ENCODE measurements at places on chromosomes 4 and X.
A peak's percentile ranks its signal among the peaks of the same experiment; 100 is the strongest.

- DNase-seq: no peak
Measured at GRCh38 chr4:38491854-38492478, 172.0 kb upstream of the KLF3 start.

DNA sequence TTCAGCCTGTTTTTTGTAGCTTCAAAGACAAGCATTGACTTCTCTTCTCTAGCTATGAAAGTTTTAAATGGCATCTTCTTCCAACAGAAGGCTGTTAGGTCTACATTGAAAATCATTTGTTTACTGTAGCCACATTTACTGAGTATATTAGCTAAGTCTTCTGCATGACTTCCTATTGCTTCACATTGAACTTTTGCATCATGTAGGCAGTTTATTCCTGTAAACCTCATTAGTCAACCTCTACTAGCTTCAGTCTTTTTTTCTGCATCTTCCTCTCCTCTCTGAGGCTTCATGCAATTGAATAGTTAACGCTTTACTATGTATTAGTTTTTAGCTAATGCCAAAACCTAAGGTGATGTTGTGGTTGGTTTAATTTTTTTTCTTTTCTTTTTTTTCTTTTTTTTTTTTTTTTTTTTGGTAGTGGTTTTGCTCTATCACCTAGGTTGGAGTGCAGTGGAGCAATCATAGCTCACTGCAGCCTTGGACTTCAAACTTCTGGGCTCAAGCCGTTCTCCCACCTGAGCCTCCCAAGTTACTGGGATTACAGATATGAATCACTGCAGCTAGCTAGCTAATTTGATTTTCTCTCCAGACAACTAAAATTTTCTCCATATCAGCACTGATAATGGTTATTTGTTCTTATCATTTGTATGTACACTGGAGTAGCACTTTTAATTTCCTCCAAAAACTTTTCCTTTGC is 3.4 kb downstream of the UGT2A3 start:
- DNase-seq: no peak

GRCh38 chr4:98728433-98728832 is 70.0 kb upstream of the TSPAN5 start:
- DNase-seq: peak; percentile 3

DNA sequence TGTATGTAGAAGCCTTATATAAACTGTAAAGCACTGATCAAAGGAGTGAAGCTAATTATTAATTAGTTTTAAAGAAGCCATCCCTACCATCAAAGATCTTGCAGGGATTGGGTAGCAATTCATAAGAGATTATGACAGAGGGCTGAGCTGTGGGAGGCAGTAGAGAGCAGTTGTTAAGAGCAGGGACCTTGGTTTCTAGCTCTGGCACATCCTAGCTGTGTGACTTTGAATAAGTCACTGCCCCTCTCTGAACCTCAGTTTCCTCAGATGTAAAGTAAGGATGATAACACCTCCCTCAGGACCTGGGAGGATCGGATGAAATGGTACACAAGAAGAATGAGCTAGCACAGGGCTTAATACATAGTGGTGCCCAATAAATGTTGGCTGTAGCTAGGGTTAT is 45.4 kb downstream of the APLN start:
- DNase-seq: no peak

GRCh38 chrX:153477901-153478300 is 7.5 kb upstream of the HAUS7 start:
- DNase-seq: no peak

DNA sequence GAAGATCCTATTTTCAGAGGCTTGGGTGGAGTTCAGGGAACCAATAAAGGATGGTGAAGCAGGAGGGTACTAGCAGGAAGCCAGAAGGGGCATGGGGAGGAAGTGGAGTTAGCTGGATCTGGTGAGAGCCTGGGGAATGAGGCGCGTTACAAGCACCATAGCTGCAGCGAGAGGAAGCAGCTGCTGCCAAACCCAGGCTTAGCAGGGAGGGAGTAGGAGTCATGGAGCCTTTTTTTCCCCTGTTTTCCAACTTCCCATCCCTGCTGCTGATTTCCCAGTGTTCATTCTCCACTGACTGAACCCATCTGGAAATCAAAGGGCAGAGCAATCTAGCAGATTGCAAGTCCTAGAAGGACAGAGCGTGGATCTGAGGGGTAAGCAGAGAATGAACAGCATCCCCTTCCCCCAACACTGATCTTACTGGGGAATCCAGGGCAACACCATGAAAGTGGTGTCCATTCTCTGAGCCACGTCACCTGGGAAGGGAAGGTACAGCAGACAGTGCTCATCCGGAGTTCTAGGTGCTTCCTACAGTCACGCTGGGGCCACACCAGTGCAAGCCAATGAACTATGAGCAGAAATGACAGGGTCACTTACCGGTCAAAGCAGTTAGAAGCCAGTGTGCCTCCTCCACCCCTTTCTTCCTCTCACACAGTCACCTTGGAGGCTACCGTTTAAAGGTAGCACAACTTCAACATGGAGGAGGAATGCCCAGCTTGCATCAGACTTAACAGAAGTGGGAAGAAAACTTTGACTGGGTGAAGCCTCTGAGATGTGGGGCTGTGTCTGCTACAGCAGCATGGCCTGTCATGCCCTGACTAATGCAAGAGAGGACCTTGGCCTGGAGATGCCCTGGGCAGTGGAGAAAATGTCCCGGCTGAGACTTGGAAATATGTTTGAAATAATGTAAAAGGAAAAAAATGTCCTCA is 36.7 kb downstream of the SMIM20 start:
- DNase-seq: no peak

GRCh38 chr4:149738156-149738555 is 77.5 kb downstream of the IQCM start:
- no peak for DNase-seq

- no peak for DNase-seq
Measured at GRCh38 chr4:33780952-33781791, 2463.1 kb downstream of the ARAP2 start.

DNA sequence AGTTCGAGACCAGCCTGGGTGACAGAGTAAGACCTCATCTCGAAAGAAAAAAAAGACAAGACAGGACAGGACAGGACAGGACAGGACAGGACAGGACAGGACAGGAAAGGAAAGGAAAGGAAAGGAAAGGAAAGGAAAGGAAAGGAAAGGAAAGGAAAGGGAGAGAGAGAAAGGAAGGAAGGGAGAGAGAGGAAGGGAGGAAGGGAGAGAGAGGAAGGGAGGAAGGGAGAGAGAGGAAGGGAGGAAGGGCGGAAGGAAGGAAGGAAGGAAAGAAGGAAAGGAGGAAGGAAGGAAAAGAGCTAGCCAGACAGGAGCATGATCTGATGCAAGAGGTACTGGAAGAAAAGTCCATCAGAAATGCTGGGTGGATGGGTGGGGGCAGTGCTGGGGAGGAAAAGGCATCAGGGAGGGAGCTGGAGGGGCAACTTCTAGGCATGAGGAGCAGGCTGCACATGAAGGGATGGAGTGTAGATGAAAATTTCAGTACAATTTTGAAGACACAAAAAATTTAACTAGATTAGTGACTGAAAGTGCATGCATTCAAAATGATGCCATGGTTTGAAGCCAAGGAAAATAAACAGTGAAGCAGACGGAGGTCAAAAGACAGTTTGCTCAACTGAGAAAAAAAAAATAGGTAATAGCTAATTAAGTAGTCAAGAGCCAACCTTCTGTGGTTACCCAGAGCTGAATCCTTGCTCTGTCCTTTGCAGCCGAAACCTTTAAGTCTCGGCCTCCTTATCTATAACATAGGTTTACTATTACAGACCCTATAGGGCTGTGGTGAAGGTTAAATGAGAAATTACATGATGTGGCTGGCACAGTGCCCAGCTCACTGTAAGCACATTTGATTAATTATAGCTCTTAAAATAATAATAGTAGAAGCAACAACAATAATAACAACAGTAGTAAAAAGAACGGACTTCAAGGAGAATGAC is 59.9 kb downstream of the ZNF827 start:
- DNase-seq: no peak

DNA sequence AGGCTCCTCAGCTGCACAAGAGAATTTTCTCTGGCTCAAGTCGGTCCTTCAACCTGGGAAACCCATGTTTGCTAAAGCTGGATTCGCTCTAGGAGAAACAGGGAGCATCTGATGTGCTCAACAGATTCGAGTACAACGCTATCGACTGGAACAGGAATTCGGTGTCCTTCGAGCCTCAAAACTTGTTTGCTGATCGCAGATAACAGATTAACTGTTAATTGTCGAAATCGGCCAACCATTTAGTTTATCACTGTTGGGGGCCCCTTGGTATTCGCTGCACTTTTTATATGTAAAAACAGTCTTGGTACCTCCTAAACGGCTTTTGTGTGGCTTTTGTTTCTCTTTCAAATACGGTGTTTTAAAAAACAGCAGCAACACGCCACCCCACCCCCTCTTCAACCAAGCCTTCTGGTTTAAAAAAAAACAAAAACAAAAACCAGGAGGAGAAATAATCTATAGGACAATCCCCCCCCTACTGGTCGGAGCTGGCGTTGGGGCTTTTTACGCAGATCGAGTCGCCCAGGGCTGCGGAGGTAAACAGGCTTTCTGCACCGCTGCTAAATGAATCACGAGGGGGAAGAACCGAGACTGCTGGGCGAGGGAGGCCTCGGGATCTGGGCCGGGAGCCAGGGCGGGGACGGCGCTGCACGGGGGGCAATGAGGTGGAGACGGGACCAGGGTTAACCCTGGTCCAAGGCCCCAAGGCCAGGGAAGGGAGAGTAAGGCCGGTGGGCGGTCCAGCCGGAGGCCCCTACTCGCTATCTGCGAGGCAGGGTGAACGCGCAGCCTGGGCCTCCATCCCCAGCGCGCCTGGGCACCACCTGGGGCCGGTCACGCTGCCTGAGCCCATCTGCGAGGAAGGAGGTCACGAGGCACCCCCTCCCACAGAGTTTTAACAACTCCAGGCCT is 71.7 kb upstream of the BCOR start:
- peak; percentile 72 for DNase-seq

- DNase-seq: no peak
Measured at GRCh38 chr4:8303081-8303480, 33.5 kb downstream of the HTRA3 start.

DNA sequence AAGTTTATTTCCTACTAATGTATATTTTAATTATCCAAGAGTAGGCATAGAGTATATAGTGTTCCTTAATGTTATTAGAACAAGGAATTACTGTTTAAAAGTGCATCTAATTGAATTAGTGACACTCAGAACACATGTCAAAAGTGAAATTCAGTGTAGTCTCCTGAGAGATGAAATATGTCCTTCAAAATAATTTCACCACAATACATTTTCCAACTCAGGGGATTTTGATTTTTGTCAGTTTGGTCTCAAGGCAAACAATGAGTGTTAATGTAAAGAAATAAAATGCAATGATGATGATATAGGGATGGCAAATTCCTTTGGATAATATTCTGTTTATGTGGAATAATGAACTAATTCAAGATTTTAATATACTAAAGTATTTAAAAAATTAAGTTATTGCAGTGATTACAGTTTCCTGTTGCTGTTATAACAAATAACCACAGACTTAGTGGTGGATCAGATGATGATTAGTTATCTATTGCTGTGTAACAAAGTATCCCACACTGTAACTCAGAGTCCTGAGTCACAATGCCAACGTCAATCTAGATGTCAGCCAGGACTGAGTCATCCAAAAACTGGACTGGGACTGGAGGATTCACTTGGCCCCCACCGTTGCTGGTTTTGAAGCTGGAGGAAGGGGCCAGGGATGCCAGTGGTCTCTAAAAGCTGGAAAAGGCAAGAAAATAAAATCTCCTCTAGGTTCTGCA is 148.0 kb upstream of the SLC7A11 start:
- peak; percentile 86 for DNase-seq

Measured in suppressor macrophage treated with lipopolysaccharide for 4 hours (primary cell).